PC-3 (cell line): ENCODE measurements at places on chromosomes 4 and X. TPM values are rescaled to one million over a fixed set of nuclear protein-coding genes. Genes with fewer than 3 reads are reported as not detected.
A peak's percentile ranks its signal among the peaks of the same experiment; 100 is the strongest.

DNA sequence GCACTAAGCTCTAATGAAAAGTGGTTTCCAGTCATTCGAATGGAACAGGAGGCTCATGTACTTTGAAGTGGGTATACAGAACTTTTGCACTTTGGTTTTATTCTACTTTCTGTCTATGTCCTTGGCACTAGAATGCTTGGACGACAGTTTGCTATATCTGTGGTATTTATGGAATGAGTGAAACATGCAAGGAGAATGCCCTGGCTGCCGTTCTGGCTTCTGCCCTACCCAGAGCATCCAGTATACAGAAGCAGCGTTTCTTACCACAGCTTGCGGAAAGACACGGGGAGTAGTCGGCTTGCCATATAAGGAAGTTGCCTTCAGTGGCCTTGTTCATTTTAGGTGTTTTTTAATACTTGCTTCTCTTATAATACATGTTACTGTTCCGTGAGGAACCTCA, 98.0 kb downstream of the TBL1X start:
- DNase-seq, result peak; percentile 56
- H3K27ac ChIP-seq, result no peak overlapping the region
- H3K27me3 ChIP-seq, result no peaks in the 10 kb centered on the region
- peaks cover 28% of the 10 kb centered on the region for H3K4me1 ChIP-seq
- H3K4me3 ChIP-seq, result no peak overlapping the region

Gene PCYT1B
- total RNA-seq, result not detected in 2 replicates

Gene RNF150
- 0.55 and 0.58 TPM in 2 replicates for total RNA-seq

GRCh38 chrX:140190441-140191108, 225.3 kb upstream of the CXorf66 start:
- no peaks in the 10 kb centered on the region for H3K27me3 ChIP-seq
- no peak overlapping the region for H3K27ac ChIP-seq
- peaks cover 15% of the 10 kb centered on the region for H3K4me1 ChIP-seq
- DNase-seq, result no peak

DNA sequence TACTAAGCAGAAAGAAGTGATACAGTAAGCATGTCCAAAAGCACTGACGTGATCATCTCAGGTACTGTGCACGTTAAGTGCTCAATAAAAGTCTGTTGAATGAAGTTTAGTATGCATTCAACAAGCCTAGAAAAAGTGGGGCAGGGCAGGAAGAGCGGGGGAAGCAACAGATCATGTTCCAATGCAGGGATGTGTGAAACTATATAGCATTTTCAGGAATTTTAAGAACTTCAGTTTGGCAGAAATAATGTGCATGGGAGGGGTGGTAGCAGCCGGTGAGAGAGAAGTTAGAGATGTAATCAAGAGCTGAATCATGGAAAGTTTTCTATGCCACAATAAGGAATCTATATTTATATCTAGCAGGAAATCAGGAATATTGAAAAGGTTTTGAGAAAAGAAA, 19.2 kb upstream of the CCNA2 start:
- H3K36me3 ChIP-seq, result no peaks in the 10 kb centered on the region
- H3K27ac ChIP-seq, result no peak overlapping the region
- H3K4me1 ChIP-seq, result no peaks in the 10 kb centered on the region
- no peak overlapping the region for H3K4me3 ChIP-seq
- H3K27me3 ChIP-seq, result no peaks in the 10 kb centered on the region

DNA sequence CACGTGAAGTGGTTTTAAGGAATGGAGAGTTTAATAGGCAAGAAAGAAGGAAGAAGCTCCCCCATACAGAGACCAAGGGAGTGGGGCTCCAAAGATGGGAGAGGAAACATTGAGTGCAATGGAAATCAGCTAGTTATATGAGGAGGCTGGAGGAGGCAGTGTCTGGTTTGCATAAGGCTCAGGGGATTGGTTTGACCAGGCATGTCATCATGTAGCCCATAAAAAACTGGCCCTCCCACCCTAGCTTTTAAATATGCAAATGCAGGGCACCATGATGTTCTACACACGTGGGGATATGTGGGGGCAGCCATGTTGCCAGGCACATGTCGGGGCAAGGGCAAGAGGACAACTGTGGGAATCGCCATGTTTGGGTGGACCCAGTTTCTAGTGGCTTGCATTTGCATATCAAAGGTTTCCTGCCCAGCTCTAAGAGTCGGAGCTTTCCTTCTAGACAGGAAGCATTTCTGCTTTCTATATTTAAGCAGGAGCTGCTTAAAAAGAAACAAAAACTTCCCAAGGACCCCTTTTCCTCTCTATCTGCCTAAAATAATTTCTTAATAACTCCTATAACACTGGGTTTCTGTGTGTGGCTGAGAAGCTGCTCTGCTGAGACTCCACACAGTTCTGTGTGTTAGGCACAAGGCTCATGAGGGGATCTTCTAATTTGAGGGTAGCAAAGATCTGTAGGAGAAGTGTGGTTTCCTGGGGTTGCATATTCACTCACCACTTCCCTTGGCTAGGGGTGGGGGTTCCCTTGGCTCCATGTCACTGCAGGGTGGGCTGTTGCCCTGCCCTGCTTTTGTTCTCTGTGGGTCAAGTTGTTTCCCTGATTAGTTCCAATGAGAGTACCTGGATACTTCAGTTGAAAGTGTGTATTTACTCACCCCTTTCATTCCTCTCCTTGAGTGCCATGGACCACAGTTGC, 113.5 kb downstream of the VSIG4 start:
- no peak overlapping the region for H3K27ac ChIP-seq
- no peaks in the 10 kb centered on the region for H3K36me3 ChIP-seq
- no peak overlapping the region for H3K4me3 ChIP-seq
- DNase-seq, result no peak
- no peaks in the 10 kb centered on the region for H3K27me3 ChIP-seq

GRCh38 chr4:142373610-142374009, 472.5 kb downstream of the INPP4B start:
- H3K36me3 ChIP-seq, result peaks cover 6% of the 10 kb centered on the region; the same call in 1 of the 2 replicates
- H3K4me3 ChIP-seq, result no peak overlapping the region
- peak overlapping the region; percentile 72 for H3K27ac ChIP-seq
- DNase-seq, result peak; percentile 85
- peaks cover 37% of the 10 kb centered on the region for H3K4me1 ChIP-seq

- DNase-seq, result peak; percentile 86
- no peaks in the 10 kb centered on the region for H3K27me3 ChIP-seq
- H3K36me3 ChIP-seq, result no peaks in the 10 kb centered on the region
- no peak overlapping the region for H3K4me3 ChIP-seq
- H3K27ac ChIP-seq, result peak overlapping the region; percentile 95
These were observed 7.8 kb downstream of the RBM47 start for GRCh38 chr4:40621592-40622512.

DNA sequence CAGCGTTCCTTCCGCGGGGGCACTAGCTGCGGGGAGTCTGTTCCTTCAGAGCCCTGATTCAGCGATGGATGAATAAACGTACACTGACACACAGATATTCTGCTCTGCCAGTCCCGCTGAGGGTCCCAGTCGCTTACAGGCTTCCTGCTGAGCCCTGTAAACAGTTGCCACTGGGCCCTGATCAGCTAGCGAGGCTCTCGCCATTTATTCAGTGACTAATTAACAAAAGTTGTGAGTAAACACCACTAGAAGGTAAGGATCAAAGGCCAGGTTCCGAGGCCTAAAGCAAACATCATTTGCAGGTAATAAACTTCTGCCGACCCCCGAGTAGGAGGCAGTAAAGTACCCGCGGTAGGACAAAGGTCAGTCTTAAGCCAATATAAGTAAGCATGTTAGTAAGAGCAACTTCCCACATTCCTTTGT, 442.6 kb upstream of the GALNT7 start:
- DNase-seq, result peak; percentile 67
- H3K36me3 ChIP-seq, result no peaks in the 10 kb centered on the region
- H3K27ac ChIP-seq, result peak overlapping the region; percentile 90
- no peaks in the 10 kb centered on the region for H3K27me3 ChIP-seq
- peak overlapping the region; percentile 58 for H3K4me3 ChIP-seq
- H3K4me1 ChIP-seq, result peaks cover 24% of the 10 kb centered on the region

Gene DCAF8L2
- total RNA-seq, result not detected in 2 replicates

DNA sequence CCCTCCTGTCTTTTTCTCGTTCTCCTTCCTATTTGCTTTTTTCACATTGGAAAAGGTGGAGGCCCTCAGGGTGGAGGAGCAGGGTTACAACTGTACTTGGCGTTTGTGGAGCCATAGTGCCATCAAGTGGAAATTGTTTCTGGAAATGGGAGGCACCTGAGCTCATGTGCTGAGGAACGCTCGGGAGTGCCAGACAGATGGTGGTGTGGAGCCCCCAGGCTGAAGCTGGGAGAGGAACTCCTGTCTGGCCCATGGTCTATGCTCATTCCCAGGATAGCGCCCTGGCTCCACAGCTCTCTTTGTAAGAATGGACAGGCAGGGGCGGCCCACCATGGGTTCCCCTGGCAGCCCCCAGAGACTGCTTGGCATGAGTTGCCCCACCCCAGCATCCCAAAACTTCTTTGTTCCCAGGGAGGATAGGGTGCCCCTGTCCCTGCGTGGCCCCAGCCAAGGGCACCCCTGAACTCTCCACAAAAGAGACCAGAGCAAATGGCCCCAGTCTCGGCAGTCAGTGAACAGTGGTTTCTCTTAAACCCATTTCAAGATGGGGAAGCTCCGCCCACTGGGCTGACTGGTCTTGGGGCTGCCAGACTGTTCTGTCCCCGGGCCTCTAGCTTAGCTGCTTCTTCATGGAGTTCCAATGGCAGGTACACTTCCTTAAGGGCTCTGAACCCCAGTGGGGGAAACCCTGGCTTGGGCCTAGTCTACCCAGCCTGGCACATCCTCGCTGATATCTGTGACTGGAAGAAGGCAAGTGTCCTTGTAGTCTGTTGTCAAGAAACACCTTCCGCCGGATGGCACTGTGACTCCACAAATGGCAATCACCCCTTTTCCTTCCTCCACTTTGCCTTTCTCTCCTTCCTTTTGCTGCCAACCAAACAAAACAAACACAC, 70.1 kb downstream of the NBDY start:
- H3K4me3 ChIP-seq, result no peak overlapping the region
- no peak overlapping the region for H3K27ac ChIP-seq
- H3K36me3 ChIP-seq, result no peaks in the 10 kb centered on the region
- no peak for DNase-seq
